ENCODE measurements at places on chromosomes 3 and 15.

- no peak for DNase-seq
Measured at GRCh38 chr3:111730143-111730542, 128.9 kb upstream of the PHLDB2 start.

DNA sequence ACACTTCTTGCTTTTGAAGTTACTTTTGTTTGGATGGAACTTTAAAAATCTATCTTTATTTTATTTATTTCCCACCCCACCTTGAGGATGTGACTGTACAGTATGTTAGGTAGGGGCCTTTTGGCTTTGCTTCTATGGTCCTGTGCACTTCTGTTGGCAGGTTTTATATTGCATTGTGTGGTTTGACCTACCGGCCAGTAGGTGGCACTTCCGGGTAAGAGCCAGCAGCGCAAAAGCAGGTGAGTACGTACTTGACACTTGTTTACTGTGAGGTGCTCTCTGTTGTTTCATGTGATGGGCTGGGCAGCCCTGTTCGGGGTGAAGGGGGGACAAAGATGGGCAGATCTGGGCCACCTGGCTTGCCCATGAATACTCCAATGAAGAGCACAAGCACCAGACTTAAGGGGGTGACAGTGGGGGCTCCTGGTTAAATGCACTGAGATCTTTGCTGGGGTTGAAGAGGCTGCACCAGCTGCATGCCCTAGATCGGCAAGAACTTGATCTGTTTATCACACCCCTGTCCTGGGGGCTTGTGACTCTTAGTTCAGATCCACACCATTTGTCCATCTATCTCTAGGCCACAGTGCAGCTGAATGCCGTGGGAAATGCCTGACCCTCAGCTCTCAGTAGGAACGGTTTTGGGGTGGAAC lies 131.6 kb downstream of the NLGN1 start:
- no peak for DNase-seq

DNA sequence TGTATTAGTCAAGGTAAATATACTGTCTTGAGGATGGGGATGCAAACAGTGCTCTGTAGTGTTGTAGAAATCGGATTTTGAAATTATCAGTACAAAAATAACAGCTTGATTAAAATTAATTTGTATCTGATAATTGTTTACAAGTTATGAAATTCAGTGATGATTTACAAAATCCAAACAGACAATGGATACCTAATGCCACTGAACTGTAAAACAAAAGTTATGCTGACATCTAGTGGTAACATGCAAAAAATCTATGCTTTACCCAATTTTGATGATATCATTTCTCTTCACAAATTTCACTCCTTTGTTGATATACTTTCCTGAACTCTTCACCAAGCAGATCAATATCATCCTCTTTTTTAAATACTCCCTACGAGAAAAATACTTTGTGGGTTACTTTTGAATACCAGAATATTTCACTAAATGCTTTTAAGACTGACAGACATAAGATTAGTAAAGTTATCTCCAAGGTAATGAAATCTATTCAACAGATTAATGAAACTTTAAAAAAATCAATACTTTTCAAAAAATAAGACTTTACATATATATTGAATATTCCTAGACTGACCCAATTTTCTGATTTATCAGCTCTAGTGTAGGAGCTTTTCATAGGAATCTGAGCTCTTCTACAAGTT lies 36.0 kb downstream of the MNS1 start:
- no peak for DNase-seq

- DNase-seq = no peak
Measured at GRCh38 chr3:28476194-28476593, 127.6 kb upstream of the AZI2 start.

DNA sequence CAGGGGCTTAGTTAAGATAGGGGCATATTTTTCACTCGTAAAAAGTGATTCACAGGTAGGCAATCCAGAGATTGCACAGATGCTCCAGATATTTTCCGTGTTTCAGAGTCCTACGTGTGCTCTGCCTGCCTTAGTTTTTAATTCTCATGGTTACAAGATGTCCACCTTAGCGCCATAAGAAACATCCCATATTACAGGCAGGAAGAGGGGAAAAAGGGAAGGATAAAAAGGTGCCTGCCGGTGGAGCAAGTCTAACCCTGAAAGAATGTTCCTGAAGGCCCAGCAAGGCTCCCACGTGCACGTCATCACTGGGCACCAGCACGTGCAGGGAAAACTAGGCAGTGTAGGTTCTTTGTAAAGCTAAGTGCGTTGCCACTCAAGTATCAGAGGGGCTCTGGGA lies 10.1 kb upstream of the MOBP start:
- no peak for DNase-seq

DNA sequence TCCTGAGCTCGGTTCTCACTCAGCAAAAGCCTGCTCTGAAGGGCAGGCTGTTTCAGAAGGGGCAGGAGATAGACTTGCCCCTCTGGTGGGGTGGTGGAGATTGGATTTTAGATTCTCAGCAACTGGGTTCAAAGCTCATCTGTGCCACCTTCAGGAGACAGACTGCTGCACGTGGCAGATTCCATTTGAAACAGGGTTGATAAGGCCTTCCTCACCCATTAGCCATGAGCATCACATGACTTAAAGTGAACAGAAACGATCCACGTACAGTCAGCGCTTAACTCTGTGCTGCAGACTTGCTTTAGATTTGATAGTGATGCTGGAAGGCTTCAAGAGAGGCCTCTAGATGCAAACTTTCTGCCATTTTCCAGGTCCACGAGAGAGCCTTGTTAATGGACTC lies 35.0 kb upstream of the MGLL start:
- no peak for DNase-seq

GRCh38 chr15:66132251-66132816 lies 121.2 kb downstream of the MEGF11 start:
- no peak for DNase-seq

DNA sequence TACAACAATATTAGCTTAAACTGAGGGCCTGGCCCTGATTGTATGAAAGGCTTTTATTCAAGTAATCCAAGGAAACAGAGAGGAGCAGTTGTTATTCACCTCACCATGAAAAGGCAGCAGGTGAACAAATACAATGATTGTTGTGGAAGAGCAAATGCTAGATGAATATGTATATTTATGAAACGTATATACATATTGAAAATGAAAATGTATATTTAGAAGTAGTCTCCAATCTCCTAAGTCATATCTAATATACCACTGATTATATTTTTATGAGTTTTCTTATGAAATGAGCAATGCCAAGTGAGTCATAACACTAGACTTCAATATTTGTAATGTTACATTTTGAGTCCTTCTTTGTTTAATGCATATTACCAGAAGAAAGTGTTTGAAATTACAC lies 116.2 kb upstream of the KCNMB2 start:
- DNase-seq = no peak

- no peak for DNase-seq
Measured at GRCh38 chr15:39498629-39499028, 82.2 kb upstream of the THBS1 start.

DNA sequence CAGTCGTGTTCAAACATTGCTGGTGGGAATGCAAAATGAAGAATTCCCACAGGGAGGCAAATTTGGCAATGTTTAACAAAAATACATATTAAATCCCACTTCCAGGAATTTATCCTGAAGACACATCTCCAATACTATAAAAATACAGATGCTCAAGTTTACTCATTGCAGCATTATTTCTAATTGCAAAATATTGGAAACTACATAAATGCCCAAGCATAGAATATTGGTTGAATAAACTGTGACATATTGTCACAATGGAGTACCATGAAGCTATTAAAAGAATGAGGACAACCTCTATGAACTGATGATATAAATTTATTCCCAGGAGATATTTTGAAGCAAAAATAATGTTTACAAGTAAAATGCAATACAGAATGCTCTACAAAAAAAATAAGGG lies 49.7 kb upstream of the UBE2E2 start:
- no peak for DNase-seq

DNA sequence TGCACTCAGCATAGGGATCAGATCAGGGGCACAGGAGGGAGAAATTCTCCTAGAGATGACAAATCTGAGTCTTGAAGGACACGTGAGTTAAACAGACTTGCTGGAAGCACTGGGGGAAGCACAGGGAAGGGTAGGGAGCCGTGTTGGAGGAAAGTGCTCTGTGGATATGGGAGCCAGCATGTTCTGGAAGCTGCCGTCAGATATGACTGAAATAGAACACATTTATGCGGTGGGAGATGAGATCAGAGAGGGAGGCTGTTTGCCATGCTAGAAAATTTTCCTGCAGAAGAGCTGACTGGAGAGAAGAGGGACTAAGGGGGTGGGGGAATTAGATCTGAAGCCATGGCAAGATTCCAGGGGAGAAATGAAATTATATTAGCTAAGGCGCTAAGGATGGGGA lies 1.8 kb downstream of the TAMM41 start:
- DNase-seq = no peak

GRCh38 chr3:23198801-23199200 lies 4.3 kb upstream of the UBE2E2 start:
- DNase-seq = no peak

DNA sequence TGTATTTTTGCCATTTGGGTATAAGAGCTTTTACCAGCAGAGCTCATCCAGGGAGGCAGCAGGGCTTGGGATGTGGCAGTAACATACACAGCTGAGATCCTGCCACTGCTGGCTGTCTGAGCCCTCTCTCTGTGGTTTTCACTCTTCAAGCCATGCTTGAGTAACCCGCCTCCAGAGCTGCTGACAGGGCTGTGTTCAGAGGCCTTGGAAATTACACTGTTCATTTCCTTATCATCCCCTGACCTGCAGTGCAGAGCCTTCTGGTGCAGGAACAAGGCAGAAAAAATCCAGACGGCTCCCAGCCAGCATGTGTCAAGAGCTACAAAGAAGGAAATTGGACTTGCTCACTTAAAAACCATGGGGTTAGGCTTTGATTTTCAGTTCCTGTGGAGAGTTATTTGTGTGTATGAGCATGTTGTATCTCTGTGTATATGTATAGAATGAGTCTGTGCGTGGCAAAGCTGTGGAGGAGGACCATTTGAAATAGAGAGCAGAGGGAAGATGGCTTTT lies 47.0 kb downstream of the ZNF609 start:
- peak; percentile 8 for DNase-seq

DNA sequence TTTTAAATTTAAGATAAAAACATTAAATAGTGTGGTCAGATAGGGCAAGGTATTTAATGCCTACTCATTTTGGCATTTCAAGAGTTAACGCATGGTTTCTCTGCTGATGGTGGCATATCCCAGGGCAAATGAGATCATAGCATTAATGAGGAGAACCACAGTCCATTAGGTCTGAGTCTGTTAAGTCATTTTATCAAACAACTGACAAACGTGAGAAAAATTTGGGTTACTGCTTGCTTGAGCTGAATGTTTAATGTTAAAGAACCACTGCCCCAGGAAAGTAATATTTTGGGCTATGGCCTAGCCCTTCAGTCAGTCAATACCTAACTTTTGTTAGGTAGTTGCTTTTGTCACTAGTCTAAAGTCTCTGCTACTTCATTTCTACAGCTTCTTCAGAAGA lies 37.9 kb upstream of the SLC2A2 start:
- no peak for DNase-seq

DNA sequence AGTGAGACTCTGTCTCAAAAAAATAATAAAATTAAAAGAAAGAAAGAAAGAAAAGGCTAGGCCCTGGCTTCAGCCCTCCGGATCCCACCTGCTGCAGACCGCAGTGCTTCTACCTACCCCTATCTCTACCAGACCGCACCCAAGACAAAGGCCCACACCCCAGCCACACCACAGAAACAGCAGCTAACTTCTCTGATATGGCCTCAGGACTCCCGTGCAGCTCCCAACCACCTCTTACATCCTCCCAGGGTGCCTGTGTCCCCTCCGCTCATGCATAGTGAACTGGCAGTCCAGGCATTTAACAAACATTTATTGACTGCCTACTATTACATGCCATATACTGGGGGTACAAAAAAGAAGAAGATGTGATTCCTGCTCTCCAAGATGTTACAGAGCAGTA lies 6.9 kb upstream of the HTR3C start:
- no peak for DNase-seq

GRCh38 chr3:103167850-103168249 lies 733.0 kb downstream of the ZPLD1 start:
- no peak for DNase-seq

DNA sequence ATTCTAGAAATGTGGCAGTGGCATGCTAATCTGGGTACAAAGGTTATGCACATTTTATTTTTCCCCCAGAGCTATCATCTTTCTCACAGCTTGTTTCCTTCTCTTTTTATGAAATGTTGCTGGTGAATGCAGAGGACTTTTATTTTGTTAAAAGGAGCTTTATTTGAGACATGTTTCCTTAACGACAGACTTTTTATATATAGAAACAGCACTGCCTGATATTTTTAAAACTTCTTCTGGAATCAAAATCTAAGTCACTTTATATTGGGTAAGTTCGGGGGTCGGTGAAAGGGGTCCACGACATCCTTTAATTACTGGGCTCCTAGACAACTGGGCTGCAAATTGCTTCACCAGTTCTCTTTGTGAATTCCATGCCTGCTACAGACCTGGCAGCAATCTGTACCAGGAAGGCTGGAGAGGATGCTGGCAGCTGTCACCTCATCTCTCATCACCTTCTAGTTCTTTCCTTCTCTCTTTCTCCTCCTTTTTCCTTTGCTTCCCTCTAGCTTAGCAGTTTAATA lies 464.7 kb downstream of the PDCD6IP start:
- no peak for DNase-seq

GRCh38 chr3:171385086-171385485 lies 75.1 kb downstream of the TNIK start:
- DNase-seq = no peak

GRCh38 chr3:14598143-14598569 lies 53.4 kb upstream of the CCDC174 start:
- no peak for DNase-seq

DNA sequence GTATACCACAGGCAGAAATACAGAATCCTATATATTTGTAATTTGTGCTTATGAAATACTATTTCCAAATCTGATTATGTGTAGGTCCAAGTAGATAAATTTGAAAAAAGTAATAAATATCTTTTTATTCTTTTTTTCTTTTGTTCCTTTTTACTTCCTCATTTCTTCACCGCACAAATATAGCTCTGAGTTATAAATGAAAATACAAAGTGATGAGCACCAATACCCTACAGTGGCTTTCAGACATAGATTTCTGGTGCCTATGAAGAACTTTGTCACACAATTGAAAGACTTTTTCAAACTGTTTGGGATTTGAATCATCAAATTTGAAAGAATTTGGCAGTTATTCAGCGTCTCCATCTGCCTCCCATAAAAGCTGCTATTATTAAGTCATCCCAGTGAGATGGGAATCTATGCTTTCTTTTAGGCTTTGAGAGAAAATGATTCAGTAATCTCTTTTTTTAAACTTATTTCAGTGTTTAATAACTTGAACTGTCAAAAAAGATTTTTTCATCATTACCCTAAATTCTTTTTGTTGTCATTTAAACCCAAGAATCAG lies 363.6 kb upstream of the GOLIM4 start:
- no peak for DNase-seq

Data from activated CD8-positive, alpha-beta memory T cell treated with anti-CD3 and anti-CD28 coated beads for 4 hours (primary cell).